ENCODE measurements at places on chromosomes 16 and 17.

GRCh38 chr17:7548585-7549400 is at the start of gene TNFSF12:
TNFSF12 (plus strand) TSS chr17:7549058; CDS start chr17:7549154, 96 bp downstream.
- DNase-seq, result no peak

GRCh38 chr16:61277849-61278248 is 758.4 kb downstream of the CDH8 start:
- DNase-seq, result no peak

- no peak for DNase-seq
These were observed 7.8 kb upstream of the PRSS21 start for GRCh38 chr16:2809149-2809760.

DNA sequence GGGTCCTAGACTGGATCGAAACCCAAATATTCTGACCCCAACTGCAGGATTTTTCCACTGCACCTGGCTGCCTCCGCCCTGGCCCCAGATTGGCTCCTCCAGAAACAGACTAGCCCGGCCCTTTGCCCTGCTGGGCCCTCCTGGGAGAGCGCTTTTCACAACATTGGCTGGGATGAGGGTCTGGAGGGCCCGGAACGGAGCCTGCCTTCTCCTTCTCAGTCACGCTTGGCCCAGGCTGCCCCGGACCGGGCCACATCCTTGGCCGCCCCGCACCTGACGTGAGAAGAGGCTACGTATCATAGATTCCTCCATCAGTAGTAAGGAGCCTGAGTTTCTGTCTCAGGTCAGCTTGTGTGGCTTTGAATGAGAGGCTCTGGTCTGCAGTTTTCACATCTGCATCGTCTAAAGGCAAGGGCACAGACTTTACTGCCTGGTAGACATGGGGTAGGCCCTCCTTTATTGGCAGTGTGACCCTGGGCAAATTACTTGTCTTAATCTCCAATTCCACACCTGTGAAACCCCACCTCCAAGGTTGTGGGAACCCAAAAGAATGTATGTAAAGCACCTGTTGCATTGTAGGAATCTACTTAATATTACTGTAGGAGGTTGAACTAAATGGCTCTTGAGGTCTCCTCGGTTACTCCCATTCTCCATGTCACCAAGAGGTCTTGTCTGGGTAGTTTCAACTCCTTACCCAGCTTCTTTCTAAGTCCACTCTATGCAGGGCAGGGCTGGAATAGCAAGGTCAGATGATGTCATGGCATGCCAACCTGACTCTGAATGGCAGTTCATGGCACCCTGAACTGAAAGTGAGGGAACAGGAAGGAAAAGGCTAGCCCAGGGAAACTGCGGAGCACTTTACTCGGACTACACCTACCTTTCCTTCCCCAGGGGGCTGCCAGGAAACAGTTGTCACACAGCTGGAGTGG is 661 bp downstream of the LRRC3C start:
- DNase-seq, result no peak

DNA sequence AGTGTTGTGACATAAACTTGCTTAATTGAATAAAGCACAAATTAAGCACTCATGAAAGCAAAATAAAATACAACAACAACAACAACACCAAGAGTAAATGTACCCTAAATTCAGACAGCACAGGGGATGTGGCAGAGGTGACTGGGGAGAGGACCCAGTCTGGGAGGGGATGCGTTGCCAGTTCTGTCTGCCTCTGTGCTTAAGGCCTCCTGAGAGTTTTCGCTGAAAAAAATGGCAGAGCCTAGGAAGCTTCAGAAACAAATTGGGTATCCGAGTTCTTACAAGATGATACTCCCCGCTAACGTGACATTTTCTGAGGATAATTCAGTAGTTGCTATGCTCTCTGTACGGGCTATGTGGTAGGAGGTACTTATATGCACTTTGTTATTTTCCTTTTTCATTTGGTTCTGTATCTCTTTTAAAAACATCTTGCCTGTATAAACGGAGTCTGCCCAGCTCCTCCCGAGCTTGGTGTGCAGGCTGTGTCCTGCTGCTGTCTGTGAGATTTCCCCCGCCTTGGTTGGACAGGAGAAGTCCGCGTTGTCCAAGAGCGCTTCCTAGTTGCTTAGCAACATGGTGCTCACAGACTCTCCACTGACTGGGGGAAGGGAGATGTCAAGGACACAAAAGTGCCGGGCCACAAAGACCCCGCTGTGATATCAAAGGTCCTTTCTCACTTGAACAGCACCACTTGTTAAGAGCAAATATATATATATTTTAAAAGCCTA is 134.2 kb upstream of the CPHXL start:
- DNase-seq, result no peak

- no peak for DNase-seq
These were observed 8.3 kb downstream of the ZNF629 start for GRCh38 chr16:30778549-30779244.

DNA sequence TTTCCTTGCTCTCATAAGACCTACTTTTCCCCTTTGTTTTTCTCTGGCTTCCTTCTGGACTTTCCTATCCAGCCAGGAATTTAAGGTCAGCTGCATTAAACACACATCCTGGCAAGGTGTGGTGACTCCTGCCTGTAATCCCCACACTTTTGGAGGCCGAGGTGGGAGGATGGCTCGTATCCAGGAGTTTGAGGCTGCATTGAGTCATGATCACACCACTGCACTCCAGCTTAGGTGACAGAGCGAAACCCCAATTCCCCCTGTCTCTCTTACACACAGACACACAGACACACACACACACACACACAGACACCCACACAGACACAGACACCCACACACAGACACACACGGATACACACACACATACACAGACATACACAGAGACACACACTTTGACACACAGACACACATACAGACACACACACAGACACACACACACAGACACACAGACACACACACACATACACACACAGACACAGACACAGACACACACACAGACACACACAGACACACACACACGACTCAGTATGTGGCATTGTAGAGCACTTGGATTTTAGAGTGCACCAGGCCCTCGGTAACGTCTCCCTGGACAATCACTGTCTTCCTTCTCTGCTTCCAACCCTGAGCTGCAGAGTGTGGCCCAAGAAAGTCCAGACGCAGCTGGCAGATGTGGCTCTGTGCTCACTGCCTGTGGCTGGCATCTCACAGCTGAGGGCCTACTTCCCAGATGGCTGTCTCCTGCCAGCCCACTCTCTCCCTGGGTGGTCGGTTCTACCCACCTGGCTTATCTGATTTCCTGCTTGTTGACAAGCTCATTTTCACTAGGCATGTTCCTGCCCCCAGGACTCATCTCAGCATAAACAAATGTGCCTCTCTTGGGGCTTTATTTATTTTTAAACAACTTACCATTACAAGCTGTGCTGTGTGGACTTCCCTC is 39.0 kb downstream of the NLRP1 start:
- DNase-seq, result no peak

DNA sequence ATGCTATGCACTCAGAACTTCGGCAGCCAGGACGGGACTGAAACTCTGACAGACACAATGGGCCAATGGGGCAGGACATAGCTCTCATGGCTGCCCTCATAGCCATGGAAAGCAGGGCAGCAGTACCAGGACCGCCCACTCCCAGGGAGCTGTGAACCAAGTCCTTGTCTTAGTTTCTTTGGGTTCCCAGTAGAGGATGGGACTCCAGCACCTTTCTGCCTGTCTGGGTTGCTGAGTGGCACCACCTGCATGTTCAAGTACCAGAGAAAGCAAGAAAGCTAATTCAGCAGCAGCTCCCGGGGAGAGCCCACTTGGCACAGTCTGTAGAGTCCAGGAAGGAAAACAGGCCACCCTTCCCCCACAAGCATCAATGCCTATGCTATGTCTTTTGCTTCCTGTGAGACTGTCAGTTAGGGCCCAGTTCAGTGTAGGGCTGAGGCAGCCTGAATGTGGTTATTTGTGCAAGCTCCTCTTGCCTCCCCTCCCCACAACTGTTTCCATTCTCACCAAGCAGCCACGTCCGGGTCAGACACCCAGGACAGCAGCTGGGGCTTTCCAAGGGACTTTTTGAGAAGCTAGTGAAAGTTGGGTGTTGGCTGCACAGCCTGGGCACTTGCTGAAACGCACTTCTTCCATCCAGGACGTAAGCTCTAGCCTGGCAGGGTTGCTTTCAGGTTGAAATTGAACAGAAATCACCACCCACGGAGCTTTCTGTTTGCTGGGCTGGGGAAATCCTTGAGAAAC is 7.8 kb downstream of the SUPT4H1 start:
- no peak for DNase-seq

- DNase-seq, result no peak
These were observed 138.9 kb downstream of the GSG1L start for GRCh38 chr16:27924411-27925118.

DNA sequence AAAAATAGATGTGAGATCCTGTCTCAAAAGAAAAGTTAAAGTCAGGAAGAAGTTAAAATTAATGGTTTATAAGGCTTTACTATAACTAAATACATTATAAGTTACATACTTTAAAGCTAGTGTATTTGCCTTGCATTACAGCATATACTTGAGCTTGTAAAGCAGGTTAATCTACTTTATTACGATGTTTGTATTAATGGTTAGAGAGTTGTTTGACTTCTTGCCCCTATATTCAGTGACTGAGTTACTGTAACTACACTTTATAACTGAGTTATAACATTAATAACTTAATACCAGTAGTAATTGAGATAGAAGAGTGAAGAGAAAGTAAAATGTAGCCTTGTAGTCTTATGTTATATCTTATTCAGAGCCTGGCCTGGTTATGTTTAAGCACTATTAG is 22.9 kb downstream of the CLTC start:
- DNase-seq, result no peak
